ENCODE measurements at places on chromosomes 3 and 15.

DNA sequence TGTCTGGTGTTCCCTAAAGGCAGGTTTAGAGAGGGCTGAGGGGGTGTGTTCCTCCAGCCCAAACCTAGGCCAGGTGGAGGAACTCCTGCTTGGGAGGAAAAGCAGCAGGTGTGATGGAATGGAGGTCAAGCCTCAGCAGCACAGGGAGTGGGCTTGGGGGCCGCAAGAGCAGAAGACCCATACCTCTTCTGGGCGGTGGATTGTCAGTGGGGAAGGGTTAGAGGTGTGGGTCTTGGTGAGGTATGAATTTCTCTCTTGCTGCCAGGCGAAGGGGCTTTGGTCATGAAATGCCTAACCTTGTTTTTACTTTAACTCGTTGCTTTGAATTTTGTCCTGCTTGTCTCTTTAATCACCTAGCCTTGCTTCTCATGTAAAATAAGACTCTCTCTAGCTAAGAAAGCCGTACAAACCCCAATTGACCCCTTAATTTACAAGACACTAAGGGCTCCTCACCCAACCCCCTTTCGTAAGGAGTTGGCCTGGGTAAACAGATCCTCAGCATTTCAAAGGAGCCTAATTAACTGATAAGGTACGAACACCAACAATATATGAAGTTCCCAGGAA is 38.9 kb downstream of the DHX30 start:
- DNase-seq, result no peak

GRCh38 chr3:107384907-107385306 is 7.7 kb downstream of the CCDC54 start:
- no peak for DNase-seq

GRCh38 chr3:185998136-185998535 is 60.3 kb upstream of the TRA2B start:
- DNase-seq, result no peak

DNA sequence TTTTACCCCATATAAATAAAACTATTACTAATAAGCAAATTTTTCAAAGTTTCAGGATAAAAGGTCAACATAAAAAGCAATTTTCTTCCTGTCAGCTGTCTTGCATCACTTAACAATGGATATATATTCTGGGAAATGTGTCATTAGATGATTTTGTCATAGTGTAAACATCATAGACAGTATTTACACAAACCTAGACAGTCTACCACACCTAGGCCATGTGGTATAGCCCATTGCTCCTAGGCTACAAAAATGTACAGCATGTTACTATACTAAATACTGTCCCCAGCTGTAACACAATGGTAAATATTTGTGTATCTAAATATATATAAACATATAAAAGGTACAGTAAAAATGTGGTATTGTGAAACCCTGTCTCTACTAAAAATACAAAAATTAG is 156.7 kb downstream of the ANO10 start:
- DNase-seq, result no peak

- no peak for DNase-seq
Measured at GRCh38 chr15:35481064-35481463, 64.9 kb downstream of the DPH6 start.
